ENCODE measurements at places on chromosomes 12 and 14.
A peak's percentile ranks its signal among the peaks of the same experiment; 100 is the strongest.

DNA sequence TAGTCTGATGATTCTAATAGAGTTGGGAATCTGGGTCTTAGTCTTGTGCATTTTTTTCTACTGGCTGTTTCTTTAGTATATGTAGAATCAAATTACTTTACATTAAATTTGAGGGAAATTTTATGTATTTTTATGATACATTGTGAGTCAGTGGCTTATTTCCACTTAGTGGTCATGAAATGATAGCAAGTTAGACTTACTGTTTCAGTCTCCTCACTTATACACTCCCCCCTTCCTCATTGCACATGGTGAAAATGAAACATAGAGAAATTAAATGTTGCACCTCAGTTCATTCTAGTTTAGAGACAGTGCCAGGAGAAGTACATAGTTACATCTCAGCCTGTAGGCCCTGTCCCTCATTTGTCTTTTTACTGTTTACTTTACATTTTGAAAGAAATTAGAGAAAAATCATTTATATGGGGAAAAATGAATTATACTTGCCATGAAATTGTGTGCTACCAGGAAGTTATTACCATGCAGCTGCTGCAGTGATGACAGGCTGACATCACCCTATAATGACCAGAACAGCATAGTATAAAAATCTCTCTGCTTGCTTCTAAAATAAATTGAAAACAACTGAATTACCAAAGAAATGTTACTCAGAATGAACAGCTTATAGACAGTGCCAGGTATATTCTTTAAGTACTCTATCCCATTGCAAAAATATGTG lies 113.2 kb downstream of the TRMT5 start:
- no peak for DNase-seq

DNA sequence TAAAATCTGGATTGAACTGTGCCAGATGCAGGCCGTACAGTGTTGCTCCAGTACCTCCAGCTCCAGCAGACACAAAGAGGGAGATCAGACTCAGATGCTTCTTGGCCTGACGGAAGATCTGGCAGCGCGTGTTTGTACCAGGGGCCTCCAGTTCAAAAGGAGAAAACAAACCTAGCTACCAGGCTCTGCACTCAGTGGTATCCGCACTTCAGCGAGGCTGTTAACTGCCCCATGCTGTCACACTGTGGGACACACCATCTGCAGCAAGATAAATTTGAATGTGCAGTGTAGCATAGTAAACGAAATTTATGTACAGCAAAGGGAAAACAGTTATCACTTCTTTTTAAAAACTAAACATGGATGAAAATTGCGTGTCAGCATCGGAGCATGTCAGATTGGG lies 5.1 kb downstream of the DYNC1H1 start:
- DNase-seq: no peak

DNA sequence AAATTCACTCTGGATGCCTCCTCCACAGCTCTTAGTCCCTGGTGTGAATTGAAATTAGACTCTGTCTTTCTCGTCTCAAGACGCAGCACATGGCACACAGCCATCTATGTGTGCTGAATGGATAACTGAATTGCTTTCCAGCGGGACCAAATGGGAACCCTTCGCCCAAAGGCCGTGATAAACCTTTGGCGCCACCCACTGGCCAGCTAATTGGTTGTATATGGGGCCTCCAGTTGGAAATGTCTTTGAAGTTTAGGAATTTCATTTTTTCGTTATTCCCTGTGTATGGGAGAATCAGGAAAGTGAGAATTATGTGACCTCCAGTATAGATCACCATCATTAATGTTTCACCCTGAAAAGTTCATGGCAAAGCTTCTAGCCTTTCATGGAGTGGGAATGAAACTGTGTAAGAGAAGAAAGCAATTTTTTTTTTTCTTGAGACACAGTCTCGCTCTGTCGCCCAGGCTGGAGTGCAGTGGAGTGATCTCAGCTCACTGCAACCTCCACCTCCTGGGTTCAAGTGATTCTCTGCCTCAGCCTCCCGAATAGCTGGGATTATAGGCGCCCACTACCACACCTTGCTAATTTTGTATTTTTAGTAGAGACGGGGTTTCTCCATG lies 9.8 kb upstream of the HSP90AA1 start:
- DNase-seq: peak; percentile 76

- no peak for DNase-seq
Measured at GRCh38 chr14:23128969-23129758, 10.1 kb upstream of the CEBPE start.

GRCh38 chr14:76760331-76761135 lies 735 bp upstream of the VASH1 start:
- peak; percentile 23 for DNase-seq

DNA sequence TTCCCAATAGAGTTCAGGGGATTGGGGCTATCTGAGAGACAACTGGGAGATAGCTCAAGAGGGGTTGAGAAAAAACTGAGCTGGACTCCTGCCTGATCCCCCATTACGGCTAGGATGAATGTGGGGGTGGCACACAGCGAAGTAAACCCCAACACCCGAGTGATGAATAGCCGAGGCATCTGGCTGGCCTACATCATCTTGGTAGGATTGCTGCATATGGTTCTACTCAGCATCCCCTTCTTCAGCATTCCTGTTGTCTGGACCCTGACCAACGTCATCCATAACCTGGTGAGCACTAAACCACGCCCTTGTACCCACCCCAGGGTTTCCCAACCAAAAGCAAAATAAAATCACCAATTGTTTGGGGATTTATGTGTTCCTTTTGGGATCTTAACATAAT lies 1.0 kb downstream of the ORMDL2 start:
- no peak for DNase-seq

GRCh38 chr12:131077931-131078391 lies 124.3 kb downstream of the ADGRD1 start:
- peak; percentile 28 for DNase-seq

- DNase-seq: no peak
Measured at GRCh38 chr14:29163109-29163508, 396.5 kb downstream of the FOXG1 start.

- no peak for DNase-seq
Measured at GRCh38 chr14:63717702-63718101, 10.2 kb downstream of the SGPP1 start.

DNA sequence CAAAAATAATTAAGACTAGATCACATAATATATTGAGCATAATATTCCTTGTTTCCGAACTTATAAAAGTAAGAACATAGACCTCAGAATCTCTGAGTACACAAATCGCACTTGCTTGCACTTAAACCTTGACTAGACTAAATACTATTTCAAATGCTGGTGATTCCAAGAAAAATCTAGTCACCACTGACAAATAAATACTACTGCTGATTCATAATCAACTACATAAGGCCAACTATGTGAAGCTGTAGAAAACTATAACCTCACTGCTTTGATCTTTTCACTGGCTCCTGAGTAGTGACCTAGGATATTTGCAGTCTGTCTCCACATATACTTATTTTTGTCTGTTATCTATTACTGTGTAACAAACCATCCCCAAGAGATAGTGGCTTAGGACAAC lies 245.4 kb downstream of the DIO2 start:
- no peak for DNase-seq

DNA sequence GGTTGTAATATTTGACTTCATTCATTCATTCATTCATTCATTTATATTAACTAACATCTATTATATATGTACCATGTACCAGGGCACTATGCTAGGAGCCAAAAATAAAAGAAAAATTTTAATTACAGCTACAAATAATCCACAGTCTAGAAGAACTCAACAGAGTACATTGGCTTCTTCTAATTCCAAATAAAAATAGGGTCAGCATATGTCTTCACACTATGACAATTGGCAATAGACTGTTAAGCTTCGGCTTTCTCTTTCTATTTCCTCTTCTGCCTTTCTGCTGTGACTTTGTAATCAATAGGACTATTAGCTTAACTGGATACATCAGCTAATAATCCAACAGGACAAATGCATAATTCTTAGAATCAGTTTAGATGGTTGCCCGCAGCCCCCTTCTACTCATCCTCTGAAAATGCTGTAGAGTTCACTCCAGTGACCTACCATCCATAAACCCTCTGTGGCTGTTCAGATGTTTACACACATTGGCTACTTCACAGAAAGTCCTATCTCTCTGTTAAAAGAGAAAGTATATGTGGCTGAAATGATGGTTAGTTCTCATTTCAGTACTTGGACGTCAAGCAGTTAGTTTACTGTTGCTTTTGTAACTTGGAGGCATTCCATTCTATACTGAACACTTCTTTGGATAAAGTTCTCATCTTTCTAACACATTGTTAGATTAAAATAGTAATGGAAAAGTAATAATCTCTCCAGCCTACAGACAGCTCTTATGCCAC lies 445.5 kb upstream of the GARIN6 start:
- DNase-seq: no peak

- DNase-seq: no peak
Measured at GRCh38 chr12:897386-897785, 52.1 kb downstream of the RAD52 start.

DNA sequence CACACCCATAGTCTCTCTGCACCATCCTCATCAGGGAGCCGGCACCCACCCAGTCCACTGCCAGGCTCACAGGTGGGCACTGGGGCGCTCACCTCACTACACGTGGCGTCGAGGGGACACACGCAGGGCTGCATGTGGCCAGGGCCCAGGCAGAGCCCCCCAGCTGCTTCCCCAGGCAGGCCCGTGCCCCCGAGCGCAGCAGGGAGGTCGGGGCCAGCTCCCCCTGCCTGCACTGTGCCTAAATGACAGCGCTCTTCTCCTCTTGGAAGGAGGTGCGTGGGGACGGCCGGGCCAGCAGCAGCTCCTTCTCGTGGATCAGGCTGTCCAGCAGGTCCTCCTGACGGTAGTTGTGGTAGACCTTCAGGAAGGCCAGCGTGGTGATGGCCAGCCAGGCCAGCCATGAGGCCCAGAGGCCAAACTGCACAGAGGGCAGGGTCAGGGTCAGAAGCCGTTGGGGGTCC lies 11.3 kb downstream of the TMEM179 start:
- no peak for DNase-seq

GRCh38 chr12:109765446-109765810 lies 51.8 kb downstream of the FAM222A start:
- no peak for DNase-seq

DNA sequence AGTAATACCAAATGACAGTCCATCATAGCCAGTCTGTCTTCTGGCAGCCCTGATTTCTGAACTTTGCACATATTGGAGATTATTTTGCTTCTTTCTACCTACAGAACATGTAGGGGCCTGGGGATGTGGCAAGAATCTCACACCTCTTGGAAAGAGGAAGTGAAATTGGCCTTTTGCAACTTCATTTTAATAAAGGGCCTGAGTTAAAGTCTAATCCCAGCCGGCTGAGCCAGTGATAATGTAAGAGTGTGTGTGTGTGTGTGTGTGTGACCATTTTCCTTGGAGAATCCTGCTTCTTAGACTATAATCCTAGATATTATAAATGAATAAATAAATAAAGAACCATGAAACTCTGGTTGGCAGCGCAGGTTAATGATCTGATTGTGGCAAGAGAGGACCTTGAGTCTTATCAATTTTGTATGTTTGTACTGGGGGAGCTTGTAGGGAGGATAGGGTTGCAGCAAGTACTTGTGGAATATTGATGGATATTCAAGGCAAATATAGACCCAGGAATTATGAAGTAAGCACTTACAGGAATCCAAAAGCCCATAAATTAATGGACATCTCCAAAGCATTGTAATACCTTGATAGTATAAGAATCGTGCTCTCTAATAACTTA lies 233.2 kb upstream of the AMIGO2 start:
- no peak for DNase-seq

GRCh38 chr12:3732901-3733300 lies 20.0 kb downstream of the CRACR2A start:
- peak; percentile 62 for DNase-seq

DNA sequence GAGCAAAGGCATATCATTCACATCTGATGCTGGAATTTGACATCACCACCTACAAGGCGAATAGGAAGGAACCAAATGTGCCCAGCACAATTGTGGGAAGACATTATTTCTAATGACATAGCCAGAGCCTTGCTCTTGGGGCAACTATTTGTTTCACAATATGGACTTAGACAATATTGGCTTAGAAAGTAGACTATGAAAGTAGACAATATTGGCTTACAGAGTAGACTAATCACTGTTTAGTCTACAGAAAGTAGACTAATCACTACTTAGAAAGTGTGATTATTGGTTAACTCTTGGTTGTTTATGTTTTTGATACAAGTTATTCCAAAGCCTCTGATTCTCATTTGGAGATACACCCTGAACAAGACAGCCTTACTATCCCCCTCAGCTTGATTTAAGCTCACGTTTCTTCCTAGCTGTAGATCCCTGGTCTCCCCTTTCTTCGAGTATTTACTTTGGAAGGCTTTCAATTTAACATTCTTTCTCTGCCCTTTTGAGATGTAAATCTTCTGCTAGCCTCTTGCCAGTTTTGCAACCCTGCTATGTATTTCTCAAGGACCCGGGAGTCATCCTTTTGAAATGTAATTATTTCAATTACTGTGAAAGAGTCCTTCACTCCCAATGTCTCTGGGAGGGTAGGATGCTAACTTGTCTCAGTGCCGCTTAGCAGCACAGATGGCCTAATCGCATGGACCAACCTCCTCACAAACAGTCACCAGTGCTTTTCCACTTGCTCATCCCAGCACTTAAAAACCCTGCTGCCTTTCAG lies 843.2 kb downstream of the GALC start:
- peak; percentile 85 for DNase-seq

GRCh38 chr12:42575717-42576116 lies 13.8 kb downstream of the PRICKLE1 start:
- no peak for DNase-seq

DNA sequence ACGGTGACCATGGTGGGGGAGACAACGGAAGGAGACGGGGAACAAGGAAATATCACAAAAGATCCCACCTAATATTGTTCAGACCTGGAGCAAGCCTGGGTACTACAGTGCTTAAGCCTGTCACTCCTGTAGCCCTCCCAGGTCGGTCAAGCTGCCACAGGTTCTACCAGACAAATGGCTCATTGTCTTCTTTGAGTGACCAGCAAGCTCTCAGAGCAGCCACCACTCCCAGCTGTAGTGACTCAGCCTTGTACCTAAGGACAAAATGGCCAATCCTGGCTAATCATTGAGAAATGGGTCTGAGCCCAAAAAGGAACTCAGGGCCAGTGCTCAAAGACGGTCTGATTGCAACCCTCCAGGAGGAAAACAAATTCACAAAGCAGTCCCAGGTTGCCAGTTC lies 238.4 kb upstream of the NOS1 start:
- DNase-seq: no peak

DNA sequence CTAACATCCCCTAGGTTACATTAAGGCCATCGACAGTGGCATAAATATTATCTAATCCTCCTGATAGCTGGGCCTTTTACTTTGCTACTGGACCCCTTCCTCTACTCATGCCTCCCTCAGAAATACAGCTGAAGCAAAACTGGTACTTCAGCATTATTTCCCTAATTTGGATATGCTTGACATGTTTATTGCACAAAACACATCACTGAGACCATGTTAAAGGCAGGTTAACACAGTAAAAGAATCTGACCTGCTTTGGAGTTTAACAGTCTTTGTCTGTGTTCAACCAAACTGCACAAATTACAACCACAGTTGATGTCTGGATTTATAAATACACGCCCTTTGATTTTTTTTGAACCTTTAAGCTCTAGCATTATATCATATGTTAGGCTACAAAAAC lies 156.6 kb downstream of the FOXA1 start:
- DNase-seq: no peak

GRCh38 chr14:63342371-63342770 lies 23.6 kb upstream of the GPHB5 start:
- DNase-seq: no peak

GRCh38 chr14:91392623-91393303 lies 24.9 kb downstream of the CCDC88C start:
- DNase-seq: no peak
